Stimulated activated CD4-positive, alpha-beta T cell treated with anti-CD3 and anti-CD28 coated beads, Interleukin-1b, Interleukin-23, amount 100 ng/mL, for 1 hour (primary cell): ENCODE measurements at places on chromosomes 2 and 18.
A peak's percentile ranks its signal among the peaks of the same experiment; 100 is the strongest.

DNA sequence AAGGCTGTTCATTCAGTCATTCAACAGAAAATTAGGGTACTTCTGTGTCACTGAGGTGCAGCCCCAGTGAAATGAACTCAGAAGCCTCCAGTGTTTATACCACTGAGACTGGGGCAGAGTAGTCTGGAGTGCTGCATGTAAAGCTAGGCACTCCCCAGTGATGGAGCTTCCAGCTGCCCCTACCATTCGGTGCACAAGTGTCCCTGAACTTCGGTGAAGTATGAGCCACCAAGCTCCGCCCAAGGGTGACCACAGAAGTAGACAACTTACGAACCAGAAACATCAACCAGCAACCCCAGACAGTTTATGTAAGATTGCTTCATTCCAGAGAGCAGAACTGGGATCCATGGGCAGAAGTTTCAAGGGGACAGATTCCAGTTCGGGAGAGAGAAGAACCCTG, 70.6 kb upstream of the FOSL2 start:
- DNase-seq, result no peak

DNA sequence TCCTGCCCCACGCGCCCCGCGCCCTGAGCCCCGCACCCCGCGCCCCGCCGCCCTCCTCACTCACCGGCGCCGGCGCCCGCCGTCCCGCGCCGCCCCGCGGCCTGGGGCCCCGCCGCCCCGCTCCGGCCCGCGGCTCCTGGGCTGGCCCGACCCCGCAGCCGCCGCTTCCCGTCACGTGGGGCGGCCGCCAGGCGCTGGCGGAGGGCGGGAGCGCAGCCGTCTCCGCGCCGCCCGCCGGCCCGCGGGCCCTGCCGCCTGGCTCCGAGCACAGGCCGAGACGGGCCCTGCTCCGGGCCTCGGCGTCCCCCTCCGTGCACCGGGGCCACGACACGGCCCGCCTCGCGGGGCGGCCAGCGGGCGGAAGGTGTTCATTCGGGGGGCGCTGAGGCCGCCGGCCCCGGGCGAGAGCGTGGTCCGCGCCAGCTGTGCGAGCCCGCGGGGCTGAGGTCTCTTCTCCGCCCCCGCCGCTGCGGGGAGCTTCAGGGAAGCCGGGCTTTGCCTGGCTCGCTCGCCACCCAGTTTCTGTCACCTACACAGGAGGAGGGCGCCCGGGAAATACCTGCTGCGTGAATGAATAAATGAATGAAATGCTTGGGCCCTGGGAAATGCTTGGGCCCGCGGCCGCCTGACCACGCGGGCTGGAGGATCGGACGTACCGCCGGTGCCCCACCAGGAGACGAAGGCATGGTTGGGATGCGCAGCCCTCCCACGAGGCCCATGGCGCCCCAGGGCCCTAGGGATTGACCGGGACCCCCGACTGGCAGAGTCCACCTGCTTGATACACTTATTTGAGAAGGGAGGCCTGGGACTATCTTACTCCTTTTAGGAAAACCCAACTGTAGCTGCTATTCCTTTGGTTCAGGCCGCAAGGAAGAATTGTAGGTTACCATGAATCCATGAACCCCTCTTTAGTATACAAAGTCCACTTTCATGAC, at the start of gene TGFBRAP1:
TGFBRAP1 (minus strand) TSS at position 175 of the 935 bp plus-strand sequence. CDS start 21,434 bp downstream, outside the sequence.
- DNase-seq, result no peak

DNA sequence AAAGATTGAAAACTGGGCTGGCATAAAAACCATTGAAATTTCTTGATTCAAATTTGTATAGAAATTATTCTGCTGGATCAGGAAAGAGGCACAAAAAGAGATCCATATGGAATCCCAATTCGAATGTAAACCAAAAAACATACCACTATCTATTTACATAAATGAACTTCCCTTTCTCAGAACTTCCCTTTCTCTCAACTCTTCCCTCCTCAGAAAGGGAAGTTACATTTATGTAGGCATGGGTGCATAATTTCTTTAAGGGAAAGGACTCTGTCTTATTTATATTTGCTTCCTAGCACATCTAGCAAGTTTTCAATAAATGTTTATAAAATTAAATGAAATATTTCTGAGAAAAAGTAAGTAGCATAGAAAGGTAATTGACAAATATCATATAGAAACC, 398.1 kb upstream of the ATP5MC3 start:
- no peak for DNase-seq

DNA sequence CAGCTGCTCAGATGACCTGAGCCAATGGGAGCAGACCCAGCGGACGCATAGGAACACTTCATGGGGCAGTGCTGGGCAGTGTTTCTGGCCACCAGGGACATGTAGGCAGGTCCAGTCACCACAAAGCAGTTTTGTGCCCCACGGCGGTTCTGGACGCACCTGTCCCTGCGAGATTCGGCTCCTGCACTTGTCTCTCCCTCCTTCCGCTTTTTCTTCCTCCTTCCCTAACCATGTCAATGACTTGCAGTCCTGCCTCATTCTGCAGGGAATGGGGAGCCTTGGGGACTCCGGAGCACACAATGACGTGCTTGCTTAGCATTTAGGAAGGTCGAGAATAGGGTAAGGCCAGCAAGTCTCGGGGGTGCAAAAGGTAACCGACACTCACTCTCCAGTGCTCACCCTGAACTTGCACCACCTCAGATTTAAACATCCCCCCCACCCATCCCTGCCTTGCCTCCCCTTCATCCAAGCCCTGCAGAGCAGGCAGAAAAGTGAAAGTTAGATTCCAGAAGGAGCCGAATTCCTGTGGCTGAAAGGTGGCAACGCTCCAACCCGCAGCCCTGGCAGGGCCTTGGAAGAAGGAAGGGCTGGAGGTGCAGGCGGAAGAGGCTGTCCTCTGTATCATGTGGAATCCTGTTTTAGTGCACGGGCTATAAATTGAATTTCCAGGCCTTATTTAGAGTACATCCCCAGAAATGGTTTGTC, 40.5 kb upstream of the ATG16L1 start:
- no peak for DNase-seq

- DNase-seq, result no peak
Observed at GRCh38 chr2:176582990-176583481, 313.8 kb downstream of the MTX2 start.

DNA sequence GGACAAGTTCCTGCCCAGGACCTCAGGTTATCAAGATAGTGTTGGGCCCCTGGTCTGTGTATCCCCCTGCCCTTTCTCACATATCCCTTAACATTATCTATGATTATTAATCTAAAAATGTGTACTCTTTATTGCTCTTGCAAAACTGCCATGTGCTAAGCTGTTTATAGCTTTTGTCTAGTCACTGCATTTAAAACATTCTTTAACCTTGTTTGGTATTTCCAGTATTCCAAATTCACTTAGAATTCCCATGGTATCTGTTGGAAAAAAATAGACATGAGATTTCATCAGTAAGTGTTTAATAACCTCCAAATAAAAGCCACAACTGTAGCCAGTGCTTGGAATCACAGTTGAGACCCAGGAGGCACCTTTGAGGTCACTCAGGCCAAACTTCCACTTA, 16.2 kb upstream of the GLS start:
- DNase-seq, result no peak

- DNase-seq, result no peak
Observed at GRCh38 chr2:231362555-231363184, 32.8 kb upstream of the B3GNT7 start.

DNA sequence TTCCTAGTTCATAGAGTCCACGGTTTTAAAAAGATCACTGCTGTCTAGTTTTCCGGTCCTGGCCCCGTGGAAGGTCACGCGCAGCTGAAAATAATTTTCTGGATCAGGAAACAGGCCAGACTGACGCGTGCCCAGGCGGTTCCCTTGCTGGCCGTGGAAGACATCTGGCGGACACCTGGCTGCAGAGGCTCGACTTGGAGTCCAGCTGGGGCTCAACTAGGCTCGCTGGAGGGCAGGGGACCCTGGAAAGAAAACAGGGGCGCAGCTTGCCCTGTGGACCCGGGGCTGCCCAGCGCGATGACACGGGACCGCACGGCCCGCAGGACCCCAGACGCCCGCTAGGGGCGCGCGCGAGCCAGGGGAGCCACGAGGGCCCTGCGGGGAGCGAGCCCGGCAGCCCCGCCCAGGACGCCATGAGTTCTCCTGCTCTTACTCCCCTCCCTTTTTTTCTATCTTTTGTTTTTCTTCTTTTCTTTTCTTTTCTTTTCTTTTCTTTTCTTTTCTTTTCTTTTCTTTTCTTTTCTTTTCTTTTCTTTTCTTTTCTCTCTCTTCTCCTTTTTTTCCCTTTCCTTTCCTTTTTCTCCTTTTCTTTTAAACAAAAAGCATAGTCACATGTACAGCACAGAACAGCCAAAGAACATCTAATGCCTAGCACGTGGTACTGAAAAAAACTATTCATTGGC, 43.2 kb upstream of the UBE2F start:
- peak; percentile 76 for DNase-seq

DNA sequence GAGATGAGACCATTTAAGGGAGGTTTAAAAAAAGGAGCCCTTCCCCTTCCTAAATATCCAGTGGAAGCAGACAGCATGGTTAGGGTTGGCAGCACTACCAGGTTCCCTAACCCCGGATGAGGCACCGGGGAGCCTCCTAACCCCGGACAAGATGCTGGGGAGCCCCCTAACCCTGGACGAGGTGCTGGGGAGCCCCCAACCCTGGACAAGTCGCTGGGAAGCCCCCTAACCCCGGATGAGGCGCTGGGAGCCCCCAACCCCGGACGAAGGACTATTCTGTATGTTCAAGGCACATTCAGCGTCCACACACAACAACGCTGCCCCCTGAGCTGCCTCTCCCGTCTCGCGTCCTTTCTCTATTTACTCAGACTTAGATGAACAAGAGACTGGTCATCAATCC, 51.9 kb downstream of the ANKMY1 start:
- no peak for DNase-seq
